ENCODE measurements at places on chromosomes 13 and 19.

GRCh38 chr13:21006141-21007005 is 55.0 kb downstream of the LATS2 start:
- no peak for DNase-seq

DNA sequence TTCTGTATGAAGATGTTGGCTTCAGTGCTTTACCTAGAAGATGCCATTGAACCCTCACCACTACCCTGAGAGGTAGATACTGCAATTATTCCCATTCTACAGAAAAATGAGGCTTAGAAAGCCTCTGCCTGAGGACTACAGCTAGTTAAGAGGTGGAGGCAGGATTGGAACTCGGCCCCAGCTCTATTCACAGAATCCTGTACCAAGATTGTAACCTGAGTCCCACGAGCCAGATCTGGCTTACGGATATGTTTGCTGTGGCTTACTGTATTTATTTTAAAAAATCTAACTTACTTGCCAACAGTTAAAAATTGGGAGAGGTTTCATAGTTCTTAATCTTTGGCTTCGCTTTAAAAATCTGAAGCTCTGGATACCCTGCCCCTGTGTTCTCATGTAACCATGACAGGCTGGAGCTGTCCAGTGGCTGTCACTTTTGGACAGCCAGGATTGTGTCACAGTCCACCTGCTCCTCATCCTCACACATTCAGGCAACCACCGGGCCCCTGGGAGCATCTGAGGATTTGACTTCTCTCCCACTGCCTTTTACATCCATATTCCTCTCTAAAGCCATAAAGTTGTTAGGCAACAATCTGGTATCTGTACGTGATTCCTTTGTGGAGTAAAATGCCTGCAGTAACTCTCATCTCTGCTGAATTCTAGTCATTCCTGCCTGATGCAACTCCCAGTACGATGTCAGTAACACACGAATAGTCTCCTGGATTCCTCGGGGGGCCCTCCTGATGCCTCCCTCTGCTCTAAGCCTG is 160.8 kb upstream of the SERP2 start:
- DNase-seq: no peak

DNA sequence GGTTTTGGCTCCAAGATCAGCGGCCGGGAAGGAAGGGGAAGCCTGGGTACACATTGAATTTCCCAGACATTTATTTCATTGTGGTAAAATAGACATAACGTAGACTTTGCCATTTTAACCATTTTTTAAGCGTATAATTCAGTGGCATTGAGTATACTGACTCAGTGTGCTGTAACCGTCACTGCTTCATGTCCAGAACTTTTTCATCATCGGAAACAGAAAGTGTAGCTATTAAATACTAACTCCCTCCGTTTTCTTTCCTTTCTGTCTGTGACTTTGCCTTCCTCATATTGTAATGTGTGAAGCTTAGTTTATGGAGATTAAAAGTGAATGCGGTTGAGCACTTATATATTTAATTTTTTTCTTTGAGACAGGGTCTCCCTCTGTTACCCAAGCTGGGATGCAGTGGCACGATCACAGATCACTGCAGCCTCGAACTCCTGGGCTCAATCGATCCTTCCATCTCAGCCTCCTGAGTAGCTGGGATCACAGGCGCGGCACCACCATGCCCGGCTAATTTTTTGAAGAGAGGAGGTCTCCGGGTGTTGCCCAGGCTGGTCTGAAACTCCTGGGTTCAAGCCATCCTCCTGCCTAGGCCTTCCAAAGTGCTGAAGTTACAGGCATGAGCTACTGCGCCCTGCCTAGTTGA is 1.4 kb downstream of the HNRNPM start:
- no peak for DNase-seq

DNA sequence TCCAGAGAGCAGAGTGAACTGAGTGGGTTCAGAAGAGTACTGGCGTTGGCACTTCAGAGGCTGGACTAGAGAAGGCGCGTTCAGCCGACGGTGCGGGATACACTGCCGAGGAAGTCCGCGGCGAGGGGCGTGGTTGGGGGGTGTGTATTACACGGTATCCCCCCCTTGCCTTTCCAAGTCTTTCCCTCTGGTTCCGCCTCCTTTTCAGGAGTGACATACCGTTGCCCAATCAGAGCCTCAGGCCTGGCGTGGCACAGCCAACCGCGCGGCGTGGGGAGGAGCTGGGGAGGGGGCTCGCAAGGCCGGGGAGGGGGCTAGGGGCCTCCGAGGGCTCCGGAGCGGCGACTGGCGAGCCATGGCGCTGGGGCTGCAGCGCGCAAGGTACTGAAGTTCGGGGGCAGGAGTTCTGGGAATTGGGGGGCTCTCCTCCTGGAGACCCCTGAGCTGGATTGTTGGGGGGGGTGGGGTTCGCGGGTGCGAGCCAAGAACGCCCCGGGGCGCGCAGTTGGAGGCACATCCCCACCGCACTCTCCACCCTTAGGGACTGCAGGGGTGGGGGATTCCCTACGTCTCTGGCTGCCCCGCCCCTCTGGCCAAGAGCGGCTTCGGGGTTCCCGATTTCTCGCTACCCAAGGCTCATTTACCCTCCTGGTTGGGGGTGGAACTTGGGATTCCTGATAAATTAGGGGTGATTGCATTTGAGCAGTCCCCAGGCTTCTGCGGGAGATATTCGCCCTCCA is at the start of gene HIF3A:
TSS of gene HIF3A (plus strand) at position 321 of the 740 bp plus-strand sequence. CDS start at position 356, 35 bp downstream.
- DNase-seq: peak; percentile 88

DNA sequence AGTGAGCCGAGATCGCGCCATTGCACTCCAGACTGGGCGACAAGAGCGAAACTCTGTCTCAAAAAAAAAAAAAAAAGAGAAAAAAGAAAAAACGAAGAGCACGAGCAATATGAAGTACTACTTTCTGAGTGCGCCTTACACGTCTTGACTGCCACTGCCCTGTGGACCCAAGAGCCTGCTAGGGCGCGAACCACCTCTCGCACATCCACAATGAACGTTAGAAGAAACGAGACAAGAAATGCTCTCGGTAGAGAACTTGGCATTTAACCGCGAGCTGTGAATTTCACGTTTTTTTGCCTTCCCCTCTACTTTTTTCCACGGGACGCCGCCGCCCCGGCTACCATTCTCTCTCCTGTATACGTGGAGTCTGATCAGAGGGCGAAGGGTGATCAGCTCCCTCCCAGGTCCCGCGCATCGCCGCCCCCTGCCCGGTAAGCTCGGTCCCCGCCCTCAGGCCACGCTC is 454 bp downstream of the TIMM44 start:
- DNase-seq: no peak

GRCh38 chr19:50432221-50433028 is at the start of gene MYBPC2:
Gene MYBPC2, plus strand, starts transcription at chr19:50432892. Its CDS starts 62 bp downstream, at chr19:50432954.
- DNase-seq: peak; percentile 11

- no peak for DNase-seq
Measured at GRCh38 chr19:9018163-9018875, 8.1 kb upstream of the MUC16 start.

DNA sequence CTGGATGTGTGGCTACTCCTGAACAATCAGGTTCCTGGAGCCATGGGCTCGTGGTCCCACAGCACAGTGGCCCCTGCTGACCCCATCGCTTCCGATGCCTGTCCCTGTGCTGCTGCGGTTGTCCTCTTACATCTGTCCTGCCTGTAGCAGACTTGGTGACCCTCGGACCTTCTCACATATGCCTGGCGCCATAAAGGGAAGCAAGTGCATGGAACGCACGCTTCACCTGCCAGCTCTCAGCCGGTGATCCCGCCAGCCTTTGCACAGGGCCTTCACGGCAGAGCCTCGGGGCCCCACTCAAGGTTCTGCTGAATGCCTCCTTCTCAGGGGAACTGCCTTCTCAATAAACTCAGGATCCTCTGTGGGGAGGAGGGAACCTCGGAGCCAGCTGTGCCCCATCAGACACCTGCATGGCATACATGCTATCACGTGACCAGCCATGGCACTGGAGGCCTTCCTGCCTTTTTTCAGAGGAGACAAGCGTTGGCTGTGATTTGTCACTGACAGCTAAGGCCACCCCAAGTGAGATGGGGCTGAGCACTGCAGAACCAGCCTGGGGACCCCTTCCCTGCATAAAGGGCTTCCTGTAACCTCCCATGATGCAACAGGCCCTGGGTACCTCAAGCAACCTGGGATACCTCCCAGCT is 24.3 kb downstream of the PEPD start:
- no peak for DNase-seq

GRCh38 chr19:54532528-54532927 is 29.9 kb downstream of the LAIR2 start:
- DNase-seq: no peak

Measured in NCI-H748 treated with DMSO at 0.1 percent for 48 hours (cell line).